C1 segment of cervical spinal cord (tissue), 14 donors: ENCODE measurements at places on chromosomes 2 and 18.

- DNase-seq = no peak
These were observed 40.4 kb downstream of the NUP35 start for GRCh38 chr2:183164650-183165015.

GRCh38 chr2:2050446-2050845 lies 280.6 kb downstream of the MYT1L start:
- DNase-seq = no peak

GRCh38 chr2:3454802-3455201 lies 64.5 kb downstream of the ADI1 start:
- no peak for DNase-seq

DNA sequence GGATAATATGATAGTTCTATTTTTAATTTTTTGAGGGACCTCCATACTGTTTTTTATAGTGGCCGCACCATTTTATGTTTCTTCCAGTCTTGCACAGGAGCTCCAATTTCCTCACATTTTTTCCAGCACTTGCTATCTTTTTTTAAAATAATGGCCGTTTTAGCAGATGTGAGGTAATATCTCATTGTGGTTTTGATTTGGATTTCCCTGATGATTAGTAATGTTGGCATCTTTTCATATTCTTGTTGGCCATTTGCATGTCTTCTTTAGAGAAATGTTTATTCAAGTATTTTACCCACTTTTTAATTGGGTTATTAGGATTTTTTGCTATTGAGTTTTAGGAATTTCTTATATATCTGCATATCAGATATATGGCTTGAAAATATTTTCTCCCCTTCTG lies 29.9 kb upstream of the NAPG start:
- no peak for DNase-seq

DNA sequence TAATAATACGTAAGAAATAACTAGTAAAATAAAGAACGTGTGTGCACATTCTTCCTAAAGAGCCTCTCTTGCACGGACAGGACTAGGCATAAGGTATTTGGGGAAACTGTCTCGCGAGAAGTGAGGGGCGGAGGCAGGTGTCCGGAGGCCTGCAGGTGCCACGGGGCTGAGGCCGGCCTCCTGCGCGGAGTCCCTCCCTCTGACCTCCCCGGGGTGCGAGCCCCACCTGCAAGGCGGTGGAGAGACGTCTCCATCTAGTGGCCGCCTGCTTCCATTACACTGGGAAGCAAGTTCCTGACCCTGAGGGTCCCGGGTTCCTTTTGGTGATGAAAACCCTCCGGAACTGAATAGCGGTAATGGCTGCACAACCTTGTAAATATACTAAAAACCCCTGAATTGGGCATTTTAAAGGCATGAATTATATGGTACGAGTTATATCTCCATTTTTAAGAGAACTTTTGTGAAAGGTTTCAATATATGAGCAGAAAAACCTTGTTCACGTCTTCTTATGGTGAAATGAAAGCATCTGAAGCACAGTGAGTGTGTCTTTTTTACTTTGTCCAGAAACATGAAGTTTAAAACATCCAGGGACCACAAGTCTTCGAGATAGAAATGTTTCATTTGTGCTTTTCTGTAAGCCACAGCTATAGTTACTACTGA lies 35.5 kb upstream of the CTDP1 start:
- no peak for DNase-seq

GRCh38 chr2:205811387-205811786 lies 129.1 kb downstream of the NRP2 start:
- DNase-seq = no peak

GRCh38 chr2:150100336-150100735 lies 387.1 kb downstream of the RND3 start:
- DNase-seq = no peak

- no peak for DNase-seq
These were observed 6.9 kb upstream of the FLACC1 start for GRCh38 chr2:201363857-201364560.

DNA sequence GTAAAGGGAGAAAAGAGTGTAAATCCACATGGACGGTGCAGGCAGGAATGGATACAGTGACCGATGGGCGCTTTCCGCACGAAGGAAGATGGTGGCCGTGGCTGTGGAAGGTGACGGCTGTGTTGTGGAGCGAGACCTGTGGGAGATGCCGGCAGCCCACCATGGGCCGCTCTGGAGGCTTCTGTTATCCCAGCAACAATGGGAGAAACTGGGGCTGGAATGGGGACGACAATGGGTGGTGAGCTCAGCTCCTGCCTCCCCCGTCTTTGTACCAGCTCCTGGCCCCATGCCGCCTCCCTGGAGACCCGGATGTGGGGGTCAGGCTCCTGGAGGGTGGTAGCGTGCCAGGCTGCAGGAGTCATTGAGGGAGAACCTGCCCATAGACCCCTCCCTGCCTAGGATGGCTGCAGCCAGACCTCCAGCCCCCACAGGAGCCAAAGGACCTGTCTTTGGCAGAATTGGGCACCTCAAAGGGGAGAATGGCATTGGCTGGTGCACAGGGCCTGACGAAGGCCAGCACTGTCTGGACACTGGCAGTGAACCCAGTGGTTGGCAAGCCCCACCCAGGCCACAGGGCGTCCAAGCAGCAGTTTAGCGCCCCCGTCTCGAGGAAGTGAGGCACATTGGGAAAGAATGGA lies 72.6 kb downstream of the SLC66A2 start:
- no peak for DNase-seq

- no peak for DNase-seq
These were observed 66.7 kb downstream of the PTPN4 start for GRCh38 chr2:119826370-119826961.

GRCh38 chr2:207133458-207133819 lies 32.3 kb downstream of the KLF7 start:
- DNase-seq = no peak

GRCh38 chr2:130154773-130155765 lies 10.2 kb upstream of the CCDC74B start:
- DNase-seq = no peak
